ENCODE measurements at places on chromosomes 6 and 20. TPM values are rescaled to one million over a fixed set of nuclear protein-coding genes. Genes with fewer than 3 reads are reported as not detected.

Gene GUCA1A
- polyA plus RNA-seq = not detected

Gene VSX1
- polyA plus RNA-seq = not detected

Gene WFDC10B
- not detected for polyA plus RNA-seq

GRCh38 chr6:49978332-49979226 lies 9.2 kb upstream of the DEFB113 start:
- no peak for DNase-seq

DNA sequence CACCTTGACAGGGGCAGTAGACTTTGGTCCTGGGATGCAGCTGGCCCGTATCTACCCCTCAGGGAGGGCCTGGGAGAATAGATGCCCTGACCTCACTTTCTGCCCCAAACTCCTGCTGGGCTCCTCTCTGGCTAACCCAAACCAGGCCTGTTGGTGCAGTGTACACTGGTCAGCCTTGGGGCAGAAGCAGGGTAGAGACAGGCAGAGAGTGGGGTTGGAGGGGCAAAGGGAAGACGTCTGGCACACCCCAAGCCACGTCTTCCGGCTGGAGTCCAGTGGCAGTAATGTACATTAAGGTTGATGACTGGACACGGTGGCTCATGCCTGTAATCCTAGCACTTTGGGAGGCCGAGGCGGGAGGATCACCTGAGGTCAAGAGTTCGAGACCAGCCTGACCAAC lies 9.3 kb downstream of the DDR1 start:
- DNase-seq = no peak

DNA sequence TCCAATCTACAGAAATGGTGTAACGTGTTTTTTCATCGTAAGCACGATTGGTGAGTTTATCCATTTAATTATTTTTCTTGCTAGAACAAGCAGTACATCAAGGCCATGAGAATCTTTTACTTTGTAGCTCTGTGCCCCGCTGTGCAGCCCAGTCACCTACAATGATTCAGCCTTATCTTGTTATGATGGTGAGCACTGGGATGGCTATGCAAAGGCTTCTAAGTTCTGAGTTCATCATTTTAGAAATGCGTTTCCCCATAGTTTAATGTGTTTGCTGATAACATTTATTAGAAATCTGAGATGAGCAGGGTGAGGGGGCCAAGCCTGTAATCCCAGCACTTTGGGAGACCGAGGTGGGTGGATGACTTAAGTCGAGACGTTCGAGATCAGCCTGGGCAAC lies 111.8 kb upstream of the QKI start:
- no peak for DNase-seq

GRCh38 chr20:17248224-17248623 lies 21.4 kb downstream of the PCSK2 start:
- DNase-seq = no peak

Gene LBP
- polyA plus RNA-seq = not detected

GRCh38 chr20:24581443-24582170 lies 112.2 kb downstream of the SYNDIG1 start:
- no peak for DNase-seq

DNA sequence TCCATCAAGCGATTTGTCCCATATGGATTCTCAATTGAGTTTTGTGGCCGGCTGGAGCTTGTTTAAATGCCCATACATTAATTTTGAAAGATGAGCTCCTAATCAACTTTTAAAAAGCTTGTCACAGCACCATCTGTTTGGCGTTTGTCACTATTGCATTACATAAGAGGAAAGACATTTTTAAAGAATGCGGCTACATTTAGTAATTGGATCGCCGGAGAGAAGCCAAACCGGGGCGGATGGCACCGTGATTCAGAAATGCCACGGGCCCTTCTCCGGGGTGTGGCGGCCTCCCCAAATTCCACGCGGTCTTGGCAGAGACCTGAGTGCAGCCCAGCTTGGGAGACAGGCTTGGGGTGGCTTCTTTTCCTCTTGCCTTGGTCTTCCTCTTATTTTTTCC lies 67.7 kb upstream of the ZNFX1 start:
- peak; percentile 86 for DNase-seq

DNA sequence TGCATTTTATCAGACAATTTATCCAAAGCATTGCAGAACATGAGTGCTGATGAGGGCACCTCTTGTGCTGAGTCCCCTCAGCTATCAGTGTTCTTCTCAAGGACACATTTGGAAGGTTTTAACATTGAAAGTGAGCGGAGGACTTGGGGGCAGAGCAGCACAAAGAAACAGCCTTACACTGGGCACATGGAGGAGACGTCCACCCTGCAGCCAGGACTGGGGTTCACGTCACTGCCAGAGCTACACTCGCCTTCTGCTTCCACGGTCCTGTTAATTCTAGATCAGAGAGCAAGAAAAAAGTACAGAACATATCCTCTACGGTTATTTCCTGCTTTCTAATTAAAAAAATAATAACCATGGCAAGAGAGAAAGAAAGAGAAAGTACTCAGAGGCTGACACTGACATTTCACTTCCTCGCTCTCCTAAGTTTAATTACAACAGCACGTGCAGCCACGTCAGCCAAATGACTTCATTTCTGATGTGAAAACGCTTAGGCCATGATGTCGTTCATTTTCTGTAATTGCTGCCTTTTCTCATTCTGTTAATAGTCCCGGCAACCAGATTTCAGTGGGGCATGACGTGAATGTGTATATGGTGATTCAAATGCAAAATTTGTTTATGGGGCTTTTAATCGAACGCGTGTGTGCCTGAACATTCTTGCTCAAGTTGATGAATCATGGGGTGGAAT lies 5.1 kb downstream of the PRND start:
- DNase-seq = peak; percentile 47

GRCh38 chr6:135675862-135676261 lies 175.6 kb upstream of the PDE7B start:
- no peak for DNase-seq

GRCh38 chr6:12535586-12536314 lies 180.8 kb upstream of the PHACTR1 start:
- DNase-seq = no peak

DNA sequence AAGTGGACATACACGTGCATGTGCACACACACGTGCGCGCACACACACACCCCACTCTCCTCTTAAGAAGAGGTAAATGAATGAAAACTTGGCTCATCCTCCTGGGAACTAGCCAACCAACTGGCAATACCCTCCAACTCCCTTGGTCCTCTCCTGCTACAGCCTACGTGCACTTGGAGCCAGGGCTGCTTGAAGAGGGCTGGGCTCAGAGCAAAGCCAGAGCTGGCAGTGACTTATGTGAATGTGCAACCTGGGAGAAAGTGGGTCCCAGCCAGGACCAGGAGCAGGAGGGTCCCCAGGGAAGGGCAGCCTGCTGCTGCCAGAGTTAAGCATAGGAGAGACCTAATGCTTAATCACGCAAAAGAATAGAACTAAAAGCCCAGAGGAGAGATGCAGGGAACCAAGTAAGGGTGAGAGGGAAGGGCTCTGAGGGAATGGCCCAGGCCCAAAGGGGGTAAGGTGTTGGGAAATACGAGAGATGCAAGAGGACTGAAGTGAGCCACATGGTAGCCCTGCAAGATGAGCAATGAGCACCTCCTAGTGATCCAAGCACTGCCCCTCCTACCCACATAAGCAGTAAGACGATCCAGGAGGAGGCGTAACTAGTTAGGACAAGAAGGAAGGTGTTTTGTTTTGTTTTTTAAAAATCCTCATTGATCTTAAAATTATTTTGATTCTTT lies 24.7 kb downstream of the TRAF3IP2 start:
- DNase-seq = no peak

Gene PERP
- 1.1 TPM for polyA plus RNA-seq

Gene GSTA3
- polyA plus RNA-seq = not detected

- DNase-seq = peak; percentile 30
Measured at GRCh38 chr6:106163446-106163965, 77.4 kb downstream of the PRDM1 start.

GRCh38 chr20:62156592-62157386 lies 13.2 kb downstream of the SS18L1 start:
- DNase-seq = peak; percentile 49

Measured in muscle of back (tissue), 13 donors.